Effector CD8-positive, alpha-beta T cell (primary cell): ENCODE measurements at places on chromosomes 11 and 22.

DNA sequence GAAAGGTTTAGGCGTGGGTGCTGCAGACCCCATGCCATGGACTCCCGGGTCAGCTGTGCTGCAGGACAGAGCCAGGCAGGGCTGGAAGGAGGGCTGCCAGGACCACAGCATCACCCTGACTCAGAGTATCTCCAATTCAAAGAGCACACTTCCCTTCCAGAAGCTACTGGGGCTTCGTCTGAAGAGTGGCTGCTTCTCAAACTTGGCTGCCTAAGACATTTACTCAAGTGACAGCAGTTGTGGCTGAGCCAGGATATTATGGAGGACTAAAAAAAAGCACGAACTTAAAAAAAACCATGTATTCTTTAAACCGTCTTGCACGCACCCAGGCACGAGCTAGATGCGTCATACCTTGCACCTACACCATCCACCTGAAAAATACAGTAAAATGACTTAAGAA lies 13.0 kb upstream of the BID start:
- DNase-seq: no peak

- no peak for DNase-seq
These were observed 10.5 kb upstream of the ARHGAP32 start for GRCh38 chr11:129202646-129203045.

- no peak for DNase-seq
These were observed 4.4 kb downstream of the TRMU start for GRCh38 chr22:46339956-46340355.

DNA sequence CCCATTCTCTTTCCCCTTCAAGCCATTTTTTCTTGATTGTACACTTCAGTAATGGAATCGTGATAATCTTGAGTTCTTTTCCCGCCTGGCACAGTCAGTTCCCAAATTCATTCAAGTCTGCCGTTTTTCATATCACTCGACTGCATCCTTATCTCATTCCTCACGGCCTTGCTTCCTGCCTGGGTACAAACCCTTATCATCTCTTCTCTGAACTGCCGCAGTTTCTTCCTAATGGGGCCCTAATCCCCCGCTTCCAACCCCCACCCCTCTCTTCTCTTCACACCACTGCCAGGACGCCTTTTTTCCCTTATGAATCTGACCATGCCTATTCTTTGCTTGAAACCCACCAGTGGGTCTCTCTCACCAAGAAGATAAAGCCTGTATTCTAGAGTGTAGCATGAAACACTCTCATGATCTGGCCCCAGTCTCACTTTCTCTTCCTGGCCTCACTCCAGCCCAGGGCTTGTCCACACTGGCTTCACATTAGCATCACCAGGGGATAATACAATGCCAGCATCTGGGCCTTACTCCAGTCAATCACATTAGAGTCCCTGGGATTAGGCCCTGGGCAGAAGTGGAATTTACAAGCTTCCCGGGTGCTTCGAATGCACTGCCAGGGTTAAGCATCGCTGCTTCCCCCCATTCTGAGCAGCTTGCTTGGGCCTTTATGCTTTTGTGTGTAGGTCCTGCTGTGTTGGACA lies 102.1 kb downstream of the FBXO7 start:
- DNase-seq: no peak

DNA sequence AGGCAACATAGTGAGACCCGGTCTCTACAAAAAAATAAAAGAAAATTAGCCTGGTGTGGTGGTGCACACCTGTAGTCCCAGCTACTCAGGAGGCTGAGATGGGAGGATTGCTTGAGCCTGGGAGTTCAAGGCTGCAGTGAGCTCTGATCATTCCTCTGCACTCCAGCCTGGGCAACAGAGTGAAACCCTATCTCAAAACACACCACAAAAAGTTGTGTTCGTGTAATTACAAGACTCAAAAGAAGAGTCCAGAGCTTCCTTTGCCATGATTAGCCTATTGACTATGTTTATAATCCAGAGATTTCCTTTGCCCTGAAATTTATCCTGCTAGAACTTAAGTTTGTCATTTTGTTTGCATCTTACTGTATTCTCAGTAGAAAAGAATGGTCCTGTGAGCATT lies 21.0 kb downstream of the SGSM3 start:
- no peak for DNase-seq

- no peak for DNase-seq
These were observed 212.4 kb upstream of the SESN3 start for GRCh38 chr11:95443386-95443785.

DNA sequence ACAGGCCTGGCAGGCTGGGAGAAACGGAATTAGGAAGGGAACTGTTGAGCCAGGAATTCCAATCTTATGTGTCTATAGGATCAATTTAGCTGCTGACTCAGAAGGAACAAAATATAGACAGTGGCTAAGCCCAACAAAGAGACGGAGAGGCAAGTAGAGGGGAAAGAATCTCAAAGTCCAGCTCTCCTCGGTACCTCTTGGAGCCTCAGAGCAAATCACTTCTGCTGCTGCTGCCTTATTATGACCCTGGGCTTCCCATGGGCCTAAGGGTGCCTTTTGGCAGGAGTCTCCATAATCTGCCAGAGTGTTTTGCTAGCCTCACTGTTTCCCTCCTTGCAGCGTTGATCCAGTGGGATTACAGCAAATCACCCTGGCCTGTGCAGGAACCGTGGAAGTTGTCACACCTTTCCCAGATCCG lies 31.7 kb downstream of the PAX6 start:
- no peak for DNase-seq

GRCh38 chr22:32142600-32142999 lies 16.5 kb downstream of the C22orf42 start:
- no peak for DNase-seq

GRCh38 chr11:116581349-116581748 lies 191.4 kb downstream of the BUD13 start:
- DNase-seq: no peak

DNA sequence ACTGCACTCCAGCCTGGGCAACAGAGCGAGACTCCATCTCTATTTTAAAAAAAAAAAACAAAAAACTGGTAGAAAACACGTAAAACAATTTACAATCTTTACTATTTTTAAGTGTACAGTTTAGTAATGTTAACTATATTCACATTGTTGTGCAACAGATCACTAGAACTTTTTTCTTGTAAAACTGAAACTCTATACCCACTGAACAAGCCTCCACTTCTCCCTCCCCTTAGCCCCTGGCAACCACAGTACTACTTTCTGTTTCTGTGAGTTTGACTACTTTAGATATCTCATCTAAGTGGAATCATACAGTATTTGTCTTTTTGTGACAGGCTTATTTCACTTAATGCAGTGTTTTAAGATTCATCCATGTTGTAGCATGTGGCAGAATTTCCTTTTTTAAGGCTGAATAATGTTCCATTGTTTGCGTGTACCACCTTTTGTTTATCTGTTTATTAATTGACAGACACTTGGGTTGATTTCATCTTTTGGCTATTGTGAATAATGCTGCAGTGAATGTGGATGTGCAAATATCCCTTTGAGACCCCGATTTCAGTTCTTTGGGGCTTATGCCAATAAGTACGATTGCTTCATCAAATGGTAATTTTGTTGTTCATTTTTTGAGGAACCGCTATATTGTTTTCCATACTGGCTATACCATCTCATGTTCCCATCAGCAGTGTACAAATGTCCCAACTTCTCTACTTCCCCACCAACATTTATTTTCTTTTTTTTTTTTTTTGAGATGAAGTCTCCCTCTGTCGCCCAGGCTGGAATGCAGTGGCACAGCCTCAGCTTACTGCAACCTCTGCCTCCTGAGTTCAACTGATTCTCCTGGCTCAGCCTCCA lies 11.0 kb downstream of the DDB2 start:
- no peak for DNase-seq

- no peak for DNase-seq
These were observed 49.1 kb upstream of the A4GALT start for GRCh38 chr22:42769574-42770447.

- DNase-seq: no peak
These were observed 69.5 kb upstream of the CSNK2A3 start for GRCh38 chr11:11422411-11423128.

DNA sequence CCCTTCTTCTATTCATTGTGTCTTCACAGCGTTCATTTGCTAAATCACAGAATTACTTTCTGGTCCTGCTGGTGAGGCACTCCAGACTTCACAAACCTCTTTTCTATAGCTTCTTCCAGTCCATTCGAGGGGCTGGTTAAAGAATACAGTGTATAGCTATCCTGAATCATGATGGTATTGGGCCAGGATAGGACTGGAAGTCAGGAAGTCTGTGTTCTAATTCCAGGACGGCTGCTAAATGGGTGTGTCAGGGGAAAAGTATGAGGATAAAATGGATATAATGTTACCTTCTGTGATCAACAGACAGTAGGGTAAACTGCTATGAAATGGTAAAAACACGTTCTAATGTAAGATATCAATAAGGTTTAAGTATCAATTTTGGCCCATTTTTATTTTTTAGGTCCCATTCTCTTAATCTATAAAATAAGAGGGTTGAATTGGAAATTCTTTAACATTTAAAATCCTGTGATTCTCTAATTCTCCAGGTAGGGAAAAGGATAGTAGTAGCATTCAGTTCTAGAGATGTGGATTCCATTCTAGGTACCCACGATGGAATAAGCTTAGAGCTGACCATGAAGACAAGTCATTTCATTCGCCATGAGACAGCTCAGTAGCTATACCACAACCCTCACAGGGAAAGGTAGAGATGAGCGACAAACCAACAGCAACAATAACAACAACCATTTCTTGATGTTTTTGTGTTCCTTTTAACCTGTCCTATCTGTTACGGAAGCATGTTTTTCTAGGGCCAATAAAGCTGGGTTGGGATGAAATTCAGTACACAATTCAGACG lies 96.1 kb downstream of the SLC1A2 start:
- DNase-seq: no peak

GRCh38 chr22:29831186-29831921 lies 6.7 kb downstream of the ASCC2 start:
- DNase-seq: no peak

DNA sequence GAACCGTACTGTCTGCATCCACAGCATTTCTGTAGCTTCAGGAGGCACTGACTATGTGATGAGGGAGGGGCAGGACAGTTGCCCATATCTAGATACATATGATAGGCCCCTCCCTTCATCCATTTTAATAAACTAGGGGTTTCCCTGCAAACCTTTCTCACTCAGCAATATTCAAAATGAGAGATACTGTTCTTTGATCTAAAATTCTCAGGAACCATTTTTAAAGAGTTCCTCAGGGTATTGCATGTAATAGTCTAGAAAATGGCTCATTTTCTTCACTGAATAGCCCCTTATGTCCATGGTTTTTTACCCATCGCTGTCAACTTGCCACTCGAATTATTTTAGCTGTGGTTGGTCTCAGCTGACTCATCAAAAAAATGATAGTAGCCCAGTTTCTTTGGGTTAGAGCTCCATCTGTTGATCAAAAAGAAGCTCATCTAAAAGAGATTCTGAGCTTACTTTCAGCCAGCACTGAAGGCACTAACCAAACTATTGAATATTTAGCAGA lies 37.0 kb upstream of the DNAJB7 start:
- DNase-seq: no peak

DNA sequence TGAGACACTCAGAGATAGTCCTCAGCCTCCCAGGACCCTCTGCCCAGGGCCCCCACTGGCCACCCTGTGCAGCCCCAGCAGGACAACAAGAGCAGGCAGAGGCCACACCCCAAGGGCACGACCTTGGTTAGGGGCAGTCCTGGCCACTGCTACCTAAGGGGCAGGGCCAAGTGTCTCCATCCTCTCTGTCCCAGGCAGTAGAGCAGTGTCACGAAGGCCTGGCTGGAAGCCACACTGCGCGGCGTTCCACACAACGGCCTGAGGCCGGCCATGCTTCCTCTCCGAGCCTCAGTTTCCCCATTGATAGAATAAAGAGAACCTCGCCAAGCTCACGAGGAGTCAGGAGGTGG lies 1074.3 kb downstream of the BRD1 start:
- no peak for DNase-seq

- DNase-seq: no peak
These were observed 15.0 kb upstream of the FGF3 start for GRCh38 chr11:69834251-69834650.

DNA sequence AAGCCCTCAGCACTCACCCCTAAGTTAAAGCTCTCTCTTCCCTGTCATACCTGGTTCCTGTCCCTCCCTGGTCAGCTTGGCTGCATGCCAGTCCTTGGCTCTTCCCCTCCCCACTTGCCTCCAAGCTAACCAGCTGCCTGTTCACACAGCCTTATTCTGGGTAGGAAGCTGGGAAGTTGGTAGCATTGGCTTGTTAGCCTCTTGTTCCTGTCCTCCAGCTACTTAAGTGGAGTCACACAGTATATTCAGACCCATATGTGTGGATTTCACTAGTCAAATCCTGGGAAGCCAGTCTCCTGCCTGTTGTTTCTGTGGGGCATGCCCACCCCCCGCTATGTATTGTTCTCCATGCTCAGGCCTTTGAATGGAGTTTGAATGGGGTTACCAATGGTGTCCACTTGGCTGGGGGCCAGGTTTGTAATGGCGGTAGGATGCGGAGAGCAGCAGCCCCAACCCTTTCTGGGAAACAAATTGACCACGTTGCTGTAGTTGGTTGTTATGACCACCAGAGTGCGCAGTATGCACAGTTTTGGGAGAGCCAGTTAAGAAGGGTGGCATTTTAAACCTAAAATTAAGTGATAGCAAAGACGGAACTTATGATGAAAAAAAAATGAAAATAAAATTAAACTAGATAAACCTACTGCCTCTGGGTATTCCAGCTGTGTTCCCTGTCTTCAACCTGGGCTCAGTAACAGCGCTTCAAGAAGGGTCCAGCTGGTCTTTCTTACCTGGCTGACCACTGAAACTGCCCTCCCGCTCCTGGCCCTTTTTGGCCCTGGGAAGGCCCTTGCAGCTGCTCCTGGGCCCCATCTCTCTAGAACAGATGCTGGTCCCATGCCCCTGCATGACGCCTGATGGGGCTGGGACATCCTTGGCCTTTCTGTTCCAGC lies 10.7 kb upstream of the RPS3 start:
- peak; percentile 46 for DNase-seq

DNA sequence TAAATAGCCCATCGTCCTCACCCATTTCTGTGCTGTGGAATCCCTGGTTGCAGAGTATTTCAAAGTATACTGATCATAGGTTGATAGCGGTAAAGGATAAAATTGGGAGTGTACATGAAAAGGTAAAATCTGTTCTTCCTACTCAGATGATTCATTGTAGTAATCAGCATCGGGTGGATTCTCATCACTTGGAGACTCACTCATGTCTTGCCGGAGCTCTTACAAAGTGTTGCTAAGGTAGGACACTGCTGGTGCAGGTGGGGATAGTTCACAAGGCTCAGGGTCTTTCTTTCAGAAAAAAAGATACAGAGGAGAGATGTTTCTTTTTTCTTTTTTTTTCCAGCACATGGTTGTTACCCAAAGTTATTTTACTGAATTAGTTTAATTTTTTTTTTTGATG lies 84.8 kb downstream of the MTNR1B start:
- no peak for DNase-seq

- DNase-seq: no peak
These were observed 471 bp downstream of the RNF185 start for GRCh38 chr22:31160328-31160978.
